Activated T-helper 2 cell treated with anti-CD3 and anti-CD28 coated beads, Interferon-gamma antibody, Interleukin-2, Interleukin-4, amounts not matched to agents 10 μg/mL and 5 μg/mL and 100 μg/mL, durations not matched to agents 14 hours and 24 hours and 36 hours (primary cell): ENCODE measurements at places on chromosomes 12 and 14.
A peak's percentile ranks its signal among the peaks of the same experiment; 100 is the strongest.

GRCh38 chr12:44372259-44372658 lies 503.9 kb downstream of the NELL2 start:
- no peak for DNase-seq

DNA sequence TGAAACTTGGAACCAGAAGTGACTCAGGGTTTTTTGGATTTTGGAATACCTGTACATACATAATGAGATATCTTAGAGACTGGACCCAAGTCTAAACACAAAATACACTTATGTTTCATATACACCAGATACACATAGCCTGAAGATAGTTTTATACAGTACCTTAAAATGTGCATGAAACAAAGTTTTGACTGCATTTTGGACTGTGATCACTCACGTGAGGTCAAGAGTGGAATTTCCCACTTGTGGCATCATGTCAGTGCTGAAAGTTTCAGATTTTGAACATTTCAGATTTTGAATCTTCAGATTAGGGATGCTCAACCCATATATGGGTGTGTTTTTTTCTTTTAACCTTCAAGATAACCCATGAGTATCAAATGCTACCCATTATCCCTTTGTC lies 6.6 kb downstream of the SBNO1 start:
- no peak for DNase-seq

DNA sequence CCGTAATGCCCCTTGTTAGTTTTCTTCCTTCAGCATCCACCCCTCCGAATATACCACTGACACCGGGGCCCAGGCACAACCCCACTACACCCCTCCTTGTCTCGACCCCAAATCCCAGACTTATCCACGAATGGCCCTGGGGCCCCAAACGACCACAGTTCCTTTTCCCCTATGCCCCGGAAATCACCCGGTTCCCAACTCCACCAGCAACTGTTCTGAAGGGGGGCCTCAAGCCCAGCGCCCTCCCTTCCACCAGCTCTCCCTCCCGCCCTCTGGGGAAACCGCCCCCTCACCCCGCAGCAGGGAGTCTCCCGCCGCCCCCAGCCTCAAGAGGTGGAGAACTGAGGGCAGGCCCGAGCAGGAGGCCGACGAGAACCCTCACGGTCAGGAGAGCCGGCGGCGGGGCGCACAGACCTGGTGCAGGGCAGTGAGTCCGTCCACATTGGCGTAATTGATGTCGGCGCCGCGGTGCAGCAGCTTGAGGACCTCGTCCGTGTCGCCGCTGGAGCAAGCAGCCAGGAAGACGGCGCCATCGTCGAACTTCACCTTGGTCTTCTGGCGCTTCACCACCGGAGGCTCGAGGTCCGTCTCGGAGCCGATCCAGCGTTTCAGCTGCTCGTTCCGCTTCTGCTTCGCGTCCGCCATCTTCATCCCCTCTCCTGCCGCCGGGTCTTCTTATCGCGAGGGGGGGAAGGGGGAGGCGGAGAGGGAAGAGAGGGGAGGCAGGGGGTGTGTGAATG lies 446 bp downstream of the PPP1R12A start:
- DNase-seq, result peak; percentile 38

DNA sequence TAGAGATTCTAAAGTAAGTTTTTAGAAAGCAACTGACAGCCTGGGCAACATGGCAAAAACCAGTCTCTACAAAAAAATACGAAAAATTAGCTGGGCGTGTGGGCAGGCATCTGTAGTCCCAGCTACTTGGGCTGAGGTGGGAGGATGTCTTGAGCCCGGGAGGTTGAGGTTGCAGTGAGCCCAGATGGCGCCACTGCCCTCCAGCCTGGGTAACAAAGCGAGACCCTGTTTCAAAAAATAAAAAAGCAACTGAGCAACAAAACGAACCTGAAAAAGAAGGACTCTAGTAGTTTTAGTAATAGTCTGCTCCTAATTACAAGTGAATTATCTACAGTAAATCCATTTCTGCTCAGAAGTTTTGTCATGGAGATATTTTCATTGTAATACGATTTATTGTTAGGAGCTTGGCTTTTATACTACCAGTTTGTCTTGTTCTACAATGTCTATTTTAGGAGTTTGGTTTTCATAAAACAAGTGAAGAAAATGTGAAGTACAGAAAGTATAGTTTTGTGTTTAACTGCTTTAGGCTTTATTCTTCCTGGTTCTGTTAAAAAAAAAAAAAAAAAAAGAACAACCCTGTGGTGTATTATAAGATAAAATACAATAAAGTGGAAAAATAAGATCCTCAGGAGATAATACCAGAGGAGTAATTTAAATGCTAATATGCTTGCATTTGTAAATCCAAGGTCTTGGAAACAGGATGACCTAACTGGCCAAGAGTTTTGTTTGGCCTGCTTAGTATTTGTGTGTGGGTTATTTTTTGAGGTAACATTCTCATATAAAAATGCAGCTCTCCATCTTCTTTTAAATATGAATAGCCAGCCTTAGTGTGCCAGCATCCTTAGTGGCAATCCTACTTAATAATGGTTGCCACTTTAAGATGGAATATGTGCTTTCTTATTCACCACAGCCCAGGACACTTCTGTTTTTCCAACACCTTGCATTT lies 2.8 kb downstream of the TMX1 start:
- no peak for DNase-seq

- DNase-seq, result no peak
Observed at GRCh38 chr14:68636597-68636996, 156.3 kb downstream of the ZFP36L1 start.

GRCh38 chr12:11133816-11134215 lies 628 bp downstream of the TAS2R30 start:
- DNase-seq, result no peak

DNA sequence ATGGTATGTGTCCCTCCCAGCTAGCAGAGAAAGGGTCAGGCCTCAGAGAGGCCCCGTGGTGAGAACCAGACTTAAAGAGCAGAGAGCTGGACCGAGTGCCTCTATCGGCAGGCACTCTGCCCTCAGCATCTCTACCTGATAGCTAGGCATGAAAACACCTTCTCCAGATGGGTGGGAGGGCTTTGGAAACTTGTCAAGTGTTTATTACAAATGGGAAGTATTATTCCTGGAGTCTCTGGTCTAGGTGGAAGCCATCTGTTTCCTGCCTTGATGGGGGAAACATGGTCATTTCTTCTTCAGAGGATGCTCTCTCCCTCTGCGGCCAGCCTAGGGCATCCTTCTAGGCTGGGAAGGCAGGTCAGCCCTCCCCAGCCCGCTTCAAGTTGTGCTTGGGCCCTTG lies 2.3 kb downstream of the TMEM63C start:
- DNase-seq, result no peak

GRCh38 chr12:66190519-66191370 lies 1.7 kb downstream of the IRAK3 start:
- DNase-seq, result no peak

DNA sequence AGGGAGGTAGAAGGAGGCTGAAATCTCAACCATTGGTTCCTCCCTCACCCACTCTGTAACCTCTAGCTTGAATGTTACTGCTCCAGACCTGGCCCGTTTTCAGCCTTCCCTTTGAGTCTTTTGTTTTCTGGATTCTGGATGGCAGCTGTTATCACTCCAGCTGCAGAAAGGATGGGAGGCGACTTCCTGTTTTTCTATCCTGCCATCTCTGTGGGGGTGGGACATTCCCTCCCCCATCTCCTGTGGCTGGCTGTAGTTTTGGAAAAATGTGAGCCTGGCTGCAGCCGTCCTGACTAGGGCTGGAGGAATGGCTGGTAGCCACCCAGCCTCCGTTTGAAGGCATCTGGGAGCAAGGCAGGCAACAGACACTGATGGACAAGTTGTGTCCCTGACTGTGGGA lies 2.9 kb upstream of the PPFIBP1 start:
- no peak for DNase-seq

DNA sequence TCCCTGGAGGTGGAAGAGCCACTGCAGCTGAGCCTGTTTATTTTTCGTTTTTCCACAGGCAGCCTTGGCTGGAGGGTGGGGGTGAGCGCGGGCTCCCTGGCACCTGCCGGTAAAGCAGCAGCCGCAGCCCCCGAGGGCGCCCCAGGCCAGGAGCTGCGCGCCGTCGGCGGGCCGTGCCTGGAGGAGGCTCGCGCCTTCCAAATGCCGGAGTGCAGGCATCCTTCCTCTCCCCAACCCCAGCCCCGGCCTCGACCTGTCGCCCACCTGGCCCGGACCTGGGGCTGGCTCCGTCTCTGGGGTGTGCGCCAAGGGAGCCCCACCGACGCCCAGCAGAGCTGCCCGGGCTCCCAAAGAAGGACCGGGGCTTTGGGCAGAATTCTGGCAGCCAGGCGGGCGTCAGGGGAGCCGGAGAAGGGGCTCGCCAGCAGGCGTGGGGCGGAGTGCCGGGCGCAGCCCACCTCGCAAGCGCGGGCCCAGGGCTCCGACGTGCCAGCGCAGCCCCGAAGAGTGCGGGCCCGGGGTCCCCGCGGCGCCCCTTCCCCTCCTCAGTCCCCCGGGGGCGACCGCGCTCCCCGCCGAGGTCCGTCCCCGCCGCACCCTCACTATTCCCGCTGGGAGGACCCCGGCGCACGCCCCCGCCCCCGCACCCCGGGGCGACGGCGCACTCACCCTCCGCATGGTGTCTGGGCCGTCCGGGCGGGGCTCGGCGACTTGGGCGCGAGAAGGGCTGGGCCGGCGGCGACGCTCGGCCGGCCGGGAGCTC lies 130.3 kb downstream of the NDUFA12 start:
- no peak for DNase-seq

DNA sequence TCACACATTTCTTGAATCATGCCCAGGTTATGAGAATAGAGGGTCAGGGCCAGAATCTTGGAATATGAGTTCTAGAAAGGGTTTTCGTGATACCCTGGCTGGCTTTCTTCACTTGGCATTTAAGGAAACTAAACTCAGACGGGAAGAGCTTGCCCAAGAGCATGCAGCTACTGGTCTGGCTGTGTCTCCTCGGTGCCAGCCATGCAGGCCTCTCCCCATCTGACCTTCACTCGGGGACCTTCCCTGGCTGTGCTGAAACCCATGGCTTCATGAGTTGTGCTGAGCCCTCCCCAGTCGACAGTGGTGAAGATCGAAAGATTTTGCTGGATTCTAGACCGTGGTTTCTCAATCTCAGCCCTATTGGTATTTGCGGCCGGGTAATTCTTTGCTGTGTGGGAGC lies 38.0 kb downstream of the FOXN3 start:
- DNase-seq, result no peak
